ENCODE measurements at places on chromosomes 7 and 10.
A peak's percentile ranks its signal among the peaks of the same experiment; 100 is the strongest.

DNA sequence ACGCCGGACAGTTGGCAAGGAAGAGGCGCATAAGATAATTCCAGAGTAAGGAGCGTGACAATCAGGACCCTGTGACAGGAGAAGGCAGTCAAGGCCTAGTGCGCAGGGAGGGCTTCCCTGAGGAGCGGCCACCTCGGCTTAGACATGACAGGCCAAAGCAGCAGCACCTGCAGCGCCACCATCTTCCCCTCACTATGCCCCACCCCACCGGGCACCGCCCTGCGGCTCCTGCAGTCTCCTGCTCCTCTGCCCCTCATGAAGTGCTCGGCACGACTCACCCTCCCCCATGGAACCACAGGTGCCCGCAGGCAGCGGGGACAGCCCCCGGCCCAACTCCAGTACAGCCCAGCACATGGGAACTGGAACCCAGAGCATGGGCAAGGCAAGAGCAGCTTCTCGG lies 11.8 kb downstream of the MAD1L1 start:
- no peak for DNase-seq

- DNase-seq, result no peak
These were observed 757.1 kb downstream of the AUTS2 start for GRCh38 chr7:70355198-70356020.

DNA sequence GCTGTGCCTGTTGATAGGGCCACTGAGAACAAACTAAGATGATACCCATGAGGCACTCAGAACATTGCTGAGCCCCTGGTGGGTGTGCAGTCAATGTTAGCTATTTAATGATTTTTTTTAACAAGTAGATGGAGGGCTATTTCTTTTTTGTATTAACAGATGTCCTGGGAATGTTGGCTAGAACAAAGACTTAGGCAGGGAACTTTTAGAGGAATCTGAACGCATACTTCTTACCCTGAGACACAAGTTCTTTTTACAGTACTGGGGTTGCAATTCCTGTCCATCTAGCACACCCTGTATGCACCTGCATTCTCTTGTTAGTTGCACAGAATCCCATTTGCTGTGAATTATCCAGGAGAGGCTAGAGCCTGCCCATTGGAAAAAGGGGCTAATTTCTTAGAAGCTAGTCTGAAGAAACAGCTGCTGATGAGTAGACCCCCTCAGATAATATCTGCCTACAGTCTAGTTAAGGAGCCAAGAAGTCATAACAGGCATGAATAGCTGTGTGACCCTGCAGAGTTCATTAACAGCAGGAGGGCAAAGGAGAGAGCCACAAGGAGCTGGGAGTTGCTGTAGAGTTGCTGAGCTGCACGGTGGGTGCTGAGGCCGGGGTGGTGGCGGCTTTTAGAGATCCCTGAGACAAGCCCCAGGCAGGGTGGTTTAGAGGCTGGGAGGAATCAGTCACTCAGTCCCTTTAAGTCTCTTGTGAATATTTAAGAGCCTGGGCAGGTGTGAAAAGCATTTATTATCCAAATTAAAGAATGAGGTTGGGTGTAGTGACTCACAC lies 103.7 kb upstream of the FZD8 start:
- DNase-seq, result no peak

DNA sequence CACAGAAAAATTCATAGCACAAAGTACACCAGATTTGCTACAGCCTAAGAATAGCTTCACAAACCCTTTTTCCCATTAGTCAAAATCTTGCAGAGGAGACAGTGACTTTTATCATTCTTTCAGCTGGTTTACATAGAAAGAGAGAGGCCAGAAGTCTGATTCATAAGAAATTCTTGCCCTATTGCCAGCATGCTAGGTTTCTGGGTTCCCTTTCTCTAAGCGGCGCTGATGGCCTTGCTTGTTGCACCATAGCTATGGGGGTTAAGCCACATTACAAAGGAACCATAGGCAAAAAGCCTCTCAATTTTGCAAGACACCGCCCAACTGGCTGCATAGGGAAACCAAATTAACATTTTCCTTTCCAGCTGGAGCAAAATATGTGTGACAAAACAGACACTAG lies 87.4 kb downstream of the ZNF467 start:
- no peak for DNase-seq

- DNase-seq, result no peak
These were observed 500.8 kb downstream of the PLXNA4 start for GRCh38 chr7:132075515-132075914.

GRCh38 chr7:29793507-29793906 lies 12.8 kb upstream of the WIPF3 start:
- no peak for DNase-seq

DNA sequence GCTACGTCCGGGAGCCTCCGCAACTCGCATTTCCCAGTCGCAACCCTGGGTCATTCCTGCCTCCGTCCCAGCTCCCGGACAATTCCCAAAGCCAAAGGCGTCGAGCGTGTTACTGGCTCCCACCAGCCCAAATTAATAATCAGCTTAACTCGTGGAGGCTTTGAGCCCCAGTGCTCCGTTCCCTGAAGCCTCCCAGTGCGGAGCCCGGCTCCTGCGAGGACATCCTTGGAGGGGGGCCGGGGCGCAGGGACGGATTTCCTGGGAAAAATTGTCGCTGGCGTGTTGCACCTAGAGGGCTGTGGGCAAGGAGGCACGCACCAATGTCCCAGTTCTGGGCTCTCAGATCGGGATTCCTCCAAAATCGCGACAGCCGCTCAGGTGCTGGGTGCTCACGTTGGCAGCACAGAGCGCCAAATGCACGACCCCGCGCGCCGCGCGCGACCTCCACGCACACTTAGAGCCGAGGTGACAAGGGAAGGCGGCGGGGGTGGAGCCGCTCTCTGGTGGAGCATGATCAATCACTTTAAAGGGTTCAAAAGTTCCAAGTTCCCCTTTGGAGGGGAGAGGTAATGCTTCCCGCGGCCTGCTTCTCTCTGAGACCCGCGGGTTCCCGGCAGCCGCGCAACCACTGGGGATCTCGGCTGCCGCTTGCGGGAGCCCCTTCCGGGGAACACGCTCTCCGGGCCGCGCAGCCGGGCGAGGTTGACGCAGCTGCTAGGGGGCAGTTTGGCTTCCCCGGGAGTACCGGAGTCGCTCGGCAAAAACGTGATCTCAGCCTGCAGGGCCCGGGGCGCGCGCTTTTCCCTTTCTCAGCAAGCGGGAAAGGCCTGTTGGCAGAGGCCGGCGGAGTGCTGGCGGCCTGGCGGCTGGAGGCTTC lies 25.5 kb downstream of the SKIDA1 start:
- no peak for DNase-seq

DNA sequence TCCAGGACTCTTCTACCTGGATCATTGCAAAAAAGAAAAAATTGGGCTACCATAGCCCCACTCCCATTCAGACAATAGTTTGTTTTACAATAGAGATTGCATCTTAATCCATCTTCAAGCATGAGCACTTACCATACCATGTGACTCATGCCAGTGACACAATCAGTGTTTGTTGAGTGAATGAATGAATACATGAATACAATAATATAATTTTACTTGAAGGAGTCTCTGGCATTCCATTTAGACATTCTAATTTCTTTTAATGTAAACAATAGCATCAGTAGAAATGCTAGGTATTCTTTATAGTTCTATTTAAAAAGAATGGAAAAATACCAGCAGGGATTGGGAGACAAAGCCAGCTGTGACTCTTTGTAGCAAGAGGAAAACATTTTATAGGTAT lies 141.6 kb upstream of the AKR1E2 start:
- no peak for DNase-seq

DNA sequence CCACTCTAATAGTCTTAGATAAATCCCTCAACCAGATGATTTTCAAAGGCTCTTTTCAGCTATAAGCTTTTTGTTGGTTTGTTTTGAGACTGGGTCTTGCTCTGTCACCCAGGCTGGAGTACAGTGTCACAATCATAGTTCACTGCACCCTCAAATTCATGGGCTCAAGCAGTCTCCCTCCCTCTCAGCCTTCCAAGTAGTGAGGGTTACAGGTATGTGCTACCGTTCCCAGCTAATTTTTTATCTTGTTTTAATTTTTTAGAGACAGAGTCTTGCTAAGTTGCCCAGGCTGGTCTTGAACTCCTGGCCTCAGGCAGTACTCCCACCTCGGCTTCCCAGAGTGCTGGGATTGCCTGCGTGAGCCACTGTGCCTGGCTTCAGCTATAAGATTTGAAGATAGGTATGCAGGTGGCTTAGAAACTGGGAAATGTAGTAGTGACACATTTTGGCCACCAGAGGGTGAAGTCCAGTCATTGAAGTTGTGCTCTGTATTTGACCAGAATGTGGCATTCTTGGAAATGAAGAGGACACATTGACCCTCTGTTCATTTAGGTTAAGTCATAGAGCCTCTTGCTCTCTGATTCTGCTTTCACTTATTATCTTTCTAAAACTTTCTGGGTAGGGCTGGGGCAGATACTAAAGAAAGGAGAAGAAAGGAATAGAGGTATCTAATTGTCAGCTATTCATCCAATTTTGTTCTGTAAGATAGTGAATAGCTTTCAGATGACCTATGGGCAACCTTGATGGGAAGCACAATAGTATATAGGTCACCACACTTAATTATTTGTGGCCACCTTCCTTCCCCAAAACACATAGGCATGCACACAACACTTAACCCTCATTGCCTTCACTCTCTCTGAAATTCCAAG lies 36.0 kb downstream of the R3HCC1L start:
- peak; percentile 49 for DNase-seq

GRCh38 chr7:90455163-90456030 lies 14.0 kb upstream of the PTTG1IP2 start:
- no peak for DNase-seq

GRCh38 chr7:25964483-25964991 lies 187.5 kb upstream of the NFE2L3 start:
- DNase-seq, result no peak

GRCh38 chr10:91520661-91521060 lies 110.5 kb downstream of the HECTD2 start:
- DNase-seq, result no peak

DNA sequence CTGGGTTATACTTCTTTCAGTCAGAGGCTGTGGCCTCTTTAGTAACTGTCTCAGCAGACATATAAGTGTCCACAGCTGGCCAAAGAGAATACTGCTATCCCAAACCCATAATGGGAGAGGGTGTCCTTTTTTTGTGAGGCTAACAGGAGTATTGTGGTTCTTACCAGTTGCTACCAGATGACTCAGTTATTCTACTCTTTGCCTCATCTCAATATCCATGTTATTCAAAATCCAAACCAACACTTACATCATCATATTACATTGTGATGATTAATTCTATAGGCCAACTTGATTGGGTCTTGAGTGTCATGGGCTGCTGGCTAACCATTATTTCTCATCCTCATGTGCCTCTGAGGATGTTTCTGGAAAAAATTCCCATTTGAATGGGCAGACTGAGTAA lies 120.9 kb downstream of the TMEM168 start:
- no peak for DNase-seq

DNA sequence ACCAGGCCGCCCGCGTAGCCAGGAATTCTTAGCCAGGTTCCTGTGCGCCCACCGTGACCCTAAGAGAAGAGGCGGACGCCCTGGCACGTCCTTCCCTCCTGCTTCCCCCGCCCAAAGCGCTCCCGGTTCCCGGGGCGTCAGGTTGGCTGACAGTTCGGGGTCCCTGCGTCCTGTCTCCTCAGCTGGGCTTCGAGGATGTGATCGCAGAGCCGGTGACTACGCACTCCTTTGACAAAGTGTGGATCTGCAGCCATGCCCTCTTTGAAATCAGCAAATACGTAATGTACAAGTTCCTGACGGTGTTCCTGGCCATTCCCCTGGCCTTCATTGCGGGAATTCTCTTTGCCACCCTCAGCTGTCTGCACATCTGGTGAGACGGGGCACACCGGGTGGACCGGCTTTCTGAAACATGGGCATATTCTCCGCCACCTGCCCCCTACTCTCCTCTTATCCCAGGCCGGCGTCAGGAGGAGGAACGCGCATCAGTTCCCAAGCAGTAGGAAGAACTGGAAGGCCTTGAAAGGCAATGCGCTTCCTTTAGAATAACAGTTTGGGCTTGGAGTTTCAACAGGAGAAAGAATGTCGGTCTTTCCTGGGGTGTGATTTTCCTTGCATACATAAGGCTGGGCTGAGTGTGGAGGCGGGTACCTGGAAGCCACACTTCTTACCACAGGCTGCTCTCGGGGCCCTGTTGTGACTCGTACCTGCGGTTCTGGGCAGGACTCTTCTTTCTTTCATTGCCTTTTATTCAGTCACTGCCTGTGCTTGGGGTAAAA lies 728 bp downstream of the CAV2 start:
- DNase-seq, result peak; percentile 44

GRCh38 chr10:124515244-124515970 lies 53.8 kb downstream of the LHPP start:
- DNase-seq, result no peak

- DNase-seq, result no peak
These were observed 219.2 kb downstream of the ETV1 start for GRCh38 chr7:13770305-13770704.

- peak; percentile 8 for DNase-seq
These were observed 882 bp downstream of the ZNF282 start for GRCh38 chr7:149196151-149196704.
